ENCODE measurements at places on chromosomes 5 and 9.

DNA sequence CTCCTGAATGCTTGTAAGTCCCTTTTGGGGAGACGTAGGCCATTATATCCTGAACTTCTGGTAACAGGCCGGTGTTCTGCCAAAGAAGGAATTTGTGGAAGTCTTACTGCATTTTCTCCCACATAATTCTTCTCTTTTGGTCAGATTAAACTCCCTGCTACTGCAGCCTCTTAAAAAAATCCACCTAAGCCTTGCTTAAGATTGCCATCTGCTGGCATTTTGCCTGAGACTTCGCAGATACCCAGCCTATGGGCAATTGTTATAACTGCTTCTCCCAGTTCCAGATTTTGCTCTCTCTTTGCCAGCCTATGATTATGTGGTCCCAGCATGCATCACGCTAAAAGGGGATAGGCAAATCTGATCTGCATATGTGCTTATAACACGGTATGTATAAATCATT, 391.6 kb upstream of the CHD1 start:
- no peaks in the 10 kb centered on the region for H3K36me3 ChIP-seq
- H3K4me3 ChIP-seq = no peak overlapping the region
- H3K27me3 ChIP-seq = no peaks in the 10 kb centered on the region
- H3K27ac ChIP-seq = no peak overlapping the region
- no peak for DNase-seq
- H3K4me1 ChIP-seq = no peaks in the 10 kb centered on the region

GRCh38 chr5:157540707-157541446, 34.7 kb downstream of the ADAM19 start:
- H3K4me1 ChIP-seq = peaks cover 50% of the 10 kb centered on the region
- peak; percentile 63 for DNase-seq
- peak overlapping the region; percentile 8 for H3K4me3 ChIP-seq
- H3K27me3 ChIP-seq = no peaks in the 10 kb centered on the region
- peak overlapping the region; percentile 66 for H3K27ac ChIP-seq

DNA sequence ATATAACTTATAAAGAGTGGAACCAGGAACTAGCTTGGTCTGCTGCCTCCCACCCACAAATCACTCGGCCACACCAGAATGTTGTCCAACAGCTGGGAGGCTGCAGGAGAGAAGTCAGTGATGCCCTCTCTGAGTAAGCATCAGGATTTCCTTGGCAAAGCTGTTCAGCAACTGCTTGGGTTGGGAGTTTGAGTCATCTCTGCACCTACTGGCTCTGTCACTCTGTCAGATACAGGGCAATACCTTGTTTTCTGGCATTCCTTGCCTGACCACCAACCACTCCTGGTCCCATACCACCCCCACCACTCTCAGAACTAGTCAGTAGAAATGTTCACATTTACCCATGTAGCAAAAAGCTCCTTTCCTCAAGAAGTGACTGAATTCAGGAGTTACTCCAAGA, 36.8 kb upstream of the GCNT4 start:
- no peak overlapping the region for H3K4me3 ChIP-seq
- H3K36me3 ChIP-seq = no peaks in the 10 kb centered on the region
- DNase-seq = peak; percentile 37
- H3K27ac ChIP-seq = no peak overlapping the region
- H3K4me1 ChIP-seq = peaks cover 16% of the 10 kb centered on the region

DNA sequence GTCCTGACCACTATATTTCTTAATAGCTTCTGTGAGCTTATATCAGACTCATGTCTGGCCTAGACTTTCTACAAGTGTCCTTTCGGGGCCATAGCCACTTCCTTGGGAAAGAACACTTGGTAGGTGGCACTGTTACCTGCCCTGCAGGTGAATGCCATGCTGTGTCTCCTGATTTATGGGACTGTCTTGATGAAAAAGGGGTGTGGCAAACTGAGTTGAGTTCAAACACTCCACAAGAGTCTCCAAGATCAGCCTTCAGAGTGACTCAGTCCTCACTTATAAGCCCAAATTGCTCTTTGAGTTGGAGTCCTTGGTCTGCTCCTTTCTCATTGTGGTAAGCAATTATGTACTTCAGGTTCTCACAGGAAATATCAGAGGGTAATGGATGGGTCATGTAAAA, 9.9 kb upstream of the ANKHD1 start:
- no peaks in the 10 kb centered on the region for H3K27me3 ChIP-seq
- DNase-seq = no peak
- H3K27ac ChIP-seq = no peak overlapping the region
- H3K4me1 ChIP-seq = no peaks in the 10 kb centered on the region

- no peaks in the 10 kb centered on the region for H3K4me1 ChIP-seq
- H3K27me3 ChIP-seq = peaks cover 15% of the 10 kb centered on the region
- DNase-seq = no peak
Measured at GRCh38 chr5:155278532-155278931, 265.0 kb downstream of the KIF4B start.

DNA sequence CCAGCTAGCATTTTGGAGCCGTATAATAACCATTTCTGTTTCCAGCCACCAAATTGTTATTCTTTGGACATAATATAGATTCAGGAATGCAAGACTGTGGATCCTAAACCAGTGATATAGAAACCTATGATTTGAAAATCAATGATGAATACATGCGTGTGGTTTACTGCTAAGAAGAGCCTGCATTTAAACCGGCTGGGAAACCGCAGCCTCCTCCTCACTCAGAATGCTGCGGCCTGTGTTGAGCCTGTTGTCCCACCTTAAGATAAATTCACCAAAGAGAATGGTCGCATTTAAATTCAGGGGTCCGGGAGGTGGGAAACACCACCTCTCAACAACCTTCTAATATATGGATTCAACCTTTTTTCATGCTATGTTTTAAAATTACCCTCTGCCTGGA, 148.0 kb downstream of the MEF2C start:
- peaks cover 4% of the 10 kb centered on the region for H3K4me1 ChIP-seq
- no peak overlapping the region for H3K4me3 ChIP-seq
- H3K36me3 ChIP-seq = no peaks in the 10 kb centered on the region
- no peak overlapping the region for H3K27ac ChIP-seq

- H3K27me3 ChIP-seq = peaks cover 3% of the 10 kb centered on the region
- H3K4me1 ChIP-seq = no peaks in the 10 kb centered on the region
- no peak overlapping the region for H3K4me3 ChIP-seq
- no peak for DNase-seq
- no peaks in the 10 kb centered on the region for H3K36me3 ChIP-seq
Measured at GRCh38 chr9:85077944-85078343, 408.4 kb downstream of the NTRK2 start.

GRCh38 chr5:67857502-67857901, 358.1 kb upstream of the PIK3R1 start:
- no peak overlapping the region for H3K27ac ChIP-seq
- no peaks in the 10 kb centered on the region for H3K4me1 ChIP-seq
- no peaks in the 10 kb centered on the region for H3K27me3 ChIP-seq
- no peak overlapping the region for H3K4me3 ChIP-seq
- DNase-seq = no peak

DNA sequence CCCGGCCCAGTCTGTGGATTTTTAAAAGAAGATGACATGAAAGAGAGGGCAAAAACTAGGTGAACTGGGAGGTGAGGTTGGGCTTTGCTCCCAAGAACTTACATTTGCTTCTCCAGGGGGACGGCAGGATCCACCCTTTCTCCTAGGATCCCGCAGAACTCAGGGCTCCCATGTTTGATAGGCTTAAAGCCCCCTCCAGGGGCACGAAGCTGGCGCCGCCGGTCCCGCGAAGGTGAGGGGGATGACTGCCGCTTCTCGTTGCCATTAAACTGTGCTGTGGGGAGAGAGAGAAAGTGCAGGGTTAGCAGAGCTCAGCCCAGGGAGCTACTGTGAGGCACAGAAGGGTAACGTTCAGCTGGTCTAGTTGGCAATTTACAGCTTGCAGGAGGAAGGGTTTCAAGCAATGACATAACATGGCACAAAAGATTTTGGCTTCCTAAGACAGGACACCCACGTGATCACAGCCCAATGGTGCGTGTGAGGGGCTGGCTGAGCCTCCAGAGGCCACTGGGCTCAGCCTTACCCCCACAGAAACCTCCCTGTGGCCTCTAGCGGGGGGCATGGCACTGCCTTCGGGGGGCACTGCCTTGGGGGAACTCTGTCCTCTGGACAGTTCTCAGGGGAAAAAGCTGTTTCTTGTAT, 52.0 kb upstream of the SLC25A51 start:
- peaks cover 21% of the 10 kb centered on the region for H3K4me1 ChIP-seq
- no peaks in the 10 kb centered on the region for H3K36me3 ChIP-seq
- no peak overlapping the region for H3K27ac ChIP-seq
- no peaks in the 10 kb centered on the region for H3K27me3 ChIP-seq
- no peak overlapping the region for H3K4me3 ChIP-seq
- DNase-seq = no peak

GRCh38 chr9:35517552-35518224, 27.8 kb downstream of the RUSC2 start:
- no peak for DNase-seq
- H3K4me1 ChIP-seq = no peaks in the 10 kb centered on the region
- H3K36me3 ChIP-seq = no peaks in the 10 kb centered on the region

DNA sequence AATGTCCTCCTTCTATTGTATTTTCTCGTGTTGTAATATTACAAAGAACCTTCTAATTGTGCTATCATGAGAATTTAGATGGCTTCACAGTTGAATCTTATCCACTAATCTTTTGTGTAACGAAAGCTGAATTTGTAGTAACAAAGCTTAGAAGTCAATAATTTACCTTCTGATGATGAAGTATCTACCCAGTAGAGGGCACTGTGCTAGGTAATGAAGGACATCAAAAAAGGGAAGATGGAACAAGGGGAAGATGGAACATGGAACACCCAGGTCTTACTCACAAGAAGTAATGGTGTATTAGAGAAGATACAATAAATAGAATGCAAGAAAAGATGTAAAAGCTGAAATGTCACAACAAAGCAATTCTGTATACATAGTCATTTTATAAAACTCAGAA, 131.0 kb upstream of the CCNG1 start:
- no peak overlapping the region for H3K27ac ChIP-seq
- no peaks in the 10 kb centered on the region for H3K36me3 ChIP-seq

- no peaks in the 10 kb centered on the region for H3K4me1 ChIP-seq
- no peaks in the 10 kb centered on the region for H3K27me3 ChIP-seq
- no peak for DNase-seq
Measured at GRCh38 chr9:12702160-12702758, 9.1 kb downstream of the TYRP1 start.

- no peak overlapping the region for H3K27ac ChIP-seq
- DNase-seq = no peak
- H3K4me3 ChIP-seq = no peak overlapping the region
- H3K27me3 ChIP-seq = no peaks in the 10 kb centered on the region
- H3K36me3 ChIP-seq = peaks cover 2% of the 10 kb centered on the region
Measured at GRCh38 chr5:96926276-96926675, 9.6 kb upstream of the LNPEP start.

- no peaks in the 10 kb centered on the region for H3K36me3 ChIP-seq
- H3K4me1 ChIP-seq = peaks cover 20% of the 10 kb centered on the region
- no peaks in the 10 kb centered on the region for H3K27me3 ChIP-seq
- no peak overlapping the region for H3K27ac ChIP-seq
- H3K4me3 ChIP-seq = no peak overlapping the region
Measured at GRCh38 chr5:54667136-54667535, 149.6 kb downstream of the SNX18 start.

DNA sequence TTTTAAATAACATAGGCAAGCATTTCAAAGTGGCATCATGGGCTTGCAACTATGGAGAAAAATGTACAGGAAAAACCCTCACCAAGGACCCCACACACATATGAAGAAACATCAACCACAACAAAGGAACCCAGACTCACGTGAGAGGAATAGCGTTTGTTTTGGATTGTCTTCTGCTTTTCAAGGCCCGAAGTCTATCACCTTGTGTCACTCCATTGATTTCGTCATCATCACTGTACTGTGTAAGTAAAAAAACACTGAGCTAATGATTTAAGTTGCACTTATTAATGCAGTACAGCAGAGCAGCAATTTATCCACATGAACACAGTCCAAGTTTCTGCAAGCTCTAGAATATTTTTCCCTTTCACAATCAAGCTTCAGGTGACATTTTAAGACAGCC, 72.4 kb downstream of the HABP4 start:
- no peak overlapping the region for H3K27ac ChIP-seq
- DNase-seq = peak; percentile 13
- H3K36me3 ChIP-seq = no peaks in the 10 kb centered on the region
- peaks cover 20% of the 10 kb centered on the region for H3K4me1 ChIP-seq

DNA sequence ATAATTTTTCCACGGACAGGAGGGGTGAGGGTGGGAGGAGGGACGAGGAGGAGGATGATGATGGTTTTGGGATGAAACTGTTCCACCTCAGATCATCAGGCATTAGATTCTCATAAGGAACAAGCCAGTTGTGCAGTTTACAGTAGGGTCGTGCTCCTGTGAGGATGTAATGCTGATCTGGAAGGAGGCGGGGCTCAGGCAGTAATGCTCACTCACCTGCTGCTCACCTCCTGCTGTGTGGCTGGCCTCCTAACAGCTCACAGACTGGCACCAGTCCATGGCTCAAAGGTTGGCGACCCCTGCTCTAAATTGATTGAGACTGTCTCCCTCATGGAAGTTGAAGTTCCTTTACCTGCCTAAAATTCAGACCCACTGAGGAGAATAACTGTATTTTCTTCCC, 33.2 kb downstream of the ANKRA2 start:
- H3K27ac ChIP-seq = no peak overlapping the region
- no peaks in the 10 kb centered on the region for H3K36me3 ChIP-seq
- no peak for DNase-seq
- H3K27me3 ChIP-seq = peaks cover 17% of the 10 kb centered on the region
- H3K4me1 ChIP-seq = no peaks in the 10 kb centered on the region

GRCh38 chr9:114154600-114155102, 686 bp upstream of the COL27A1 start:
- H3K4me3 ChIP-seq = peak overlapping the region; percentile 36
- no peak overlapping the region for H3K27ac ChIP-seq
- H3K27me3 ChIP-seq = peaks cover 35% of the 10 kb centered on the region
- DNase-seq = no peak

DNA sequence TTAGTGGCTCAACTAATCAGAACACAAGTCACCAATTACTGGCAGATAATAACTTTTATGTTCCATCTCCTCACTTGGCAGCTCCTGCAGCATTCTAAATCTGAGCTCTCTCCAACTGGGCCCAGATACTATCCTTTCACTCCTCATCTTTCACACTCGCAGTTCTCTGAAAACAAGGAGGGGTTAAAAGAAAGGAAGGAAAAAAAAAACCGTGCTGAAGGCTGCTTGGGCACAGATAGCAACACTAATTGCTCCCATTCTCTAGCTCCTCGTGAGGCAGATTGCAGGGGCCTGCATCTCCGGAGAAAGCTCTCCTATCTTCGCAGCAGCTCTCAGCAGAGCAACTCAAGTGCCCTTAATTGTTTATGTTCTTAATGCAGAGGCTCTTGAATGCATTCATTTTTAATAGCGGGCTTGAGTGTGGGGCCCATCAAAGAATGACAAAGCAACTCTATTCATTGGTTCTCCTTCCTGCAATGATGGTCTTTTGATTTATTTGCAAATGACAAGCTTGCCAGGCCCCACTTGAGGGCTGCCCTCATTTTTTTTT, 23.9 kb downstream of the TLE1 start:
- H3K27ac ChIP-seq = no peak overlapping the region
- H3K4me1 ChIP-seq = no peaks in the 10 kb centered on the region
- no peak overlapping the region for H3K4me3 ChIP-seq
- DNase-seq = no peak
- H3K36me3 ChIP-seq = no peaks in the 10 kb centered on the region

DNA sequence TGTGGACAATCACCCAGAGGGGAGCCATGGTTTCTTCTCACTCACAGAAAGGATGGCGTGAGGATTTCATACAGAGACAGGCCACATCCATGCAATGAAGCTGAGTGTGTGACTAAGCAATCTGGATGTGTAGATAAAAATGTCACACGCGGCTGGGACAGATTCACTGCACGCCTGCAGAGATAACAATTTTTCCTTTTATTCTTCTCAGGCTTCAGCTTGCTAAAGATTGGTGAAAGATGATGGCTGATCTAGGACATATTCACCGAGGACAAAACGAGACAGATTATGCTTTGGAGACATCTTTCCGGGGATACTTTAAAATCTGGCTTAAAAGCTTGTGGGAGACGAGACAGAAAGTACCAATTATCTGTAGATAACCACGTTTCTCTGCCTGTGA, 313.9 kb upstream of the TRPC7 start:
- no peak for DNase-seq
- no peaks in the 10 kb centered on the region for H3K4me1 ChIP-seq
- no peaks in the 10 kb centered on the region for H3K27me3 ChIP-seq

Measured in activated naive CD4-positive, alpha-beta T cell treated with anti-CD3 and anti-CD28 coated beads for 36 hours (primary cell).